ENCODE measurements at places on chromosomes 2 and 18.

DNA sequence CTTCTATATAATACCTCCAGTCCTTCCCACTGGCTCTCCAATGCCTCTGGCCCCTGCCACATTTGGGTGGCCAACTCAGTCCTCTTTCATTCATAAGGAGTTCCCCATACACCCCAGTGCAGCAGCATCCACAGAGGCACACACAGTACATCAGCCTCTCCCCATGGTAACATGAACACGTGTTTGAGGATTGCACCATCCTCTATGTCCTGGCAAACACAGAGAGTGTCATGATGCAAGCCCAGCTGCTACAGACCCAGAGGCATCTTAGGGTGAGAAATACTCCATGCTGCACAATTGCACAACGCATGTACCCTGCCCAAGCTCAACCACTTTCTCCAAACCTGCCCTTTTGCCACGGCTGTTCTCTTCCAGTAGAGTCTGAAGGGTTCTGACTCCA, 11.5 kb downstream of the IGFBP5 start:
- no peak for DNase-seq

- no peak for DNase-seq
Observed at GRCh38 chr18:62521593-62521992, 1.2 kb upstream of the ZCCHC2 start.

- no peak for DNase-seq
Observed at GRCh38 chr18:1015777-1016176, 111.1 kb downstream of the ADCYAP1 start.

GRCh38 chr18:51255693-51256092, 58.2 kb upstream of the MEX3C start:
- no peak for DNase-seq

DNA sequence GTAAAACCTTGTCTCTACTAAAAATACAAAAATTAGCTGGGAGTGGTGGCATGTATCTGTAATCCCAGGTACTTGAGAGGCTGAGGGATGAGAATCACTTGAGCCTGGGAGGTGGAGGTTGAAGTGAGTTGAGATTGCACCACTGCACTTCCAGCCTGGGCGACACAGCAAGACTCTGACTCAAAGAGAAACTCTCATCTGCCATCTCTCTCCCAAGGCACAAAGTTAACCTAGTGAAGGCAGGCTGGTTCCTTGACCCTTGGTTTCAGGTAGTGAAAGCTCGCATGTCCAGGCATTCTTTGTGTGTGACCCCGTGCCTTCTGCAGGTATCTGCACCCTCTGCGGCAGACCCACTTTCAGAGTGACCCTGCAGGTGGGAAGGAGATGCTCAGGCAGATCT, 100.0 kb downstream of the WDSUB1 start:
- no peak for DNase-seq

- DNase-seq: no peak
Observed at GRCh38 chr2:118505436-118505835, 342.0 kb downstream of the EN1 start.

- no peak for DNase-seq
Observed at GRCh38 chr2:216987252-216987821, 127.5 kb upstream of the TNP1 start.

- DNase-seq: no peak
Observed at GRCh38 chr2:224041554-224041953, 2.5 kb upstream of the SERPINE2 start.

- no peak for DNase-seq
Observed at GRCh38 chr2:102208774-102209173, 22.0 kb downstream of the IL1RL2 start.

GRCh38 chr18:52000435-52000834, 339.6 kb upstream of the DCC start:
- DNase-seq: no peak

DNA sequence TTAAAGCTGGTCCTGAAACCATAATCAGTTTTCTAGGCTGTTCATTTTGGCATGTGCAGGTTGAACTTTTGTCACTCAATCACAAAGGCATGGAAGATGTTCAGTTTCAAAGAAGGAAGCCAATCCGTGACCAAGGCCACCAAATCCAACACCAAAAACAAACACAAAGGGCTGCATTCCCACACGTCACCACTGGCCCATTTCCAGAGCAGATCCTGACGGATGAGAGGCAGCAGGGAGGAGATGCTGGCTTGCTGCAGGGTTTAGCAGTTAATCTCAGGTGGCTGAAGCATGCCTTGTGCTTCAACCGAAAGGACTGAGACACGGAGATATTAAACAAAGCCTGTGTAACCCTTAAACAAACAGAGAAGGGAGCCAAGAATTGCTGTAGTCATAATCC, 191.9 kb upstream of the CTAGE1 start:
- no peak for DNase-seq

GRCh38 chr2:191573216-191573615, 104.7 kb upstream of the NABP1 start:
- DNase-seq: no peak

DNA sequence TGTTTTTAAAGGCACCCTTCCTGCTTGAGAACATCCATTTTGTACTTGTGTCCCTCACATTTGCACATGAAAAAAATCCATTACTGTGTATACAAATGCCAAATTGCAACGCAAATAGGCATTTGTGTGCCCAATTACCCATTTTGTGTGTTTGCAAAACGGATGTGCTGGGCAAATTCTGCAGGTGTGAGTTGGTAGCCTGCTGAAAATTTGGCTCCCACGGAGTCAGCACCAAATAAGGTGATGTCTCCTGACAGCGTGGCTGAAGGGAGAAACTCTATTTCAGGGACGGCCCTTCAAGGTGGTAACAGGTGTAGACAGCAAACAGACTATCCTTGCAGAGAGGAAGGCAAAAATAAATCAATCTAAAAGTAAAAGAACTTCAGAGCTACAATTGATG, 661.1 kb downstream of the BCL11A start:
- DNase-seq: no peak

GRCh38 chr18:43819397-43819796, 542.1 kb upstream of the SYT4 start:
- DNase-seq: no peak

DNA sequence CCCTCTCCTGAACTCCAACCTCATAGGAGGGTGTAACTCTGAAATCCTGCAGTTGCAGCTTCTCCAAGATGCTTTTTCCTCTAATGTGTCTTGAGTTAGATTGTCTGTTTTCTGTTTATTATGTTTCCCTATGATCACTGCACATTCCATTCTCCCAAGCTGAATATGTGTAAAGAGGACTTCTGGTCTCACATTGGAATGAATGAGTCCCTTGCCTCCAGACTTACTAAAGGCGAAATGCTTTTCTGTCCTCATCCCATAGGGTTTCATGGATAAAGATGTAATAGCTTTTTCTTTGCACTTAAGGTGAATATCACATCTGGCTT, 35.5 kb upstream of the CYP27A1 start:
- DNase-seq: no peak

DNA sequence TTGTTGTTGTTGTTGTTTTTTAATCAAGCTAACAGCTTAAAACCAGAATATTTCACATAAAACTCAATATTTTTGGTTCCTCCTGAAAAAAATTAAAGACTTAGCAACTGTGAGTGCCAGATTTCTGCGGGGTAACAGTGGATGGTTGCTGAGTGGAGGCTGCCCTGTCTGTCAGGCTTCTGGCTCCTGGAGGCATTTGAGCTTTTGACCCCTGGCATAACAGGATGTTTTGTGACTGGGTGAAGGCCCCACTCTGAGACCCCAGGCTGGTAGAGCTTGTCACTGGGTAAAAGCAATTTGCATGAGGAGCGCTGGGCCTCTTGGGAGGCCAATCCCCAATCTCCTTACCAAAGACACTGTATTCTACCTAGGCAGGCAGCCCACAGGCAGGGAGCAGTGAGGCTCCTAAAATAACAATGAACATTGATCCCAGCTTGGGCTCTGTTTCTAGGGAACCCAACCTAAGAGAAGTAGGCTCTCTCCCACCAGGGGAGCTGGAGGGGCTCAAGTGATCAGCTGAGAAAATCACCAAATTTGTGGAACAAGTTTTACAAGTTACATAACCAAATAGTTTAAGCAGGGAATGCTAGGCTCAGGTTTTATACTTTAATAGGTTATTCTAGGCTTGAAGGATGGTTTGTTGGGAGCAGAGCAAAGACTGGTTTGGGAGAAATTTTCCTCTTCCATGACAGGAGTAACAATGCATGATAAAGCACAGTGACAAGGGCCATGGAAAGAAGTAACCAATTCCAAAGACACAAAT, 5.9 kb upstream of the SPRED2 start:
- DNase-seq: no peak

GRCh38 chr2:88074854-88075292, 7.2 kb downstream of the SMYD1 start:
- no peak for DNase-seq

GRCh38 chr2:174952607-174953006, 52.6 kb downstream of the CHN1 start:
- no peak for DNase-seq

- peak; percentile 71 for DNase-seq
Observed at GRCh38 chr2:72770879-72771461, 54.9 kb downstream of the EXOC6B start.

GRCh38 chr2:19767899-19768298, 133.9 kb downstream of the TTC32 start:
- DNase-seq: no peak

- DNase-seq: no peak
Observed at GRCh38 chr2:164739966-164740365, 101.7 kb downstream of the COBLL1 start.

DNA sequence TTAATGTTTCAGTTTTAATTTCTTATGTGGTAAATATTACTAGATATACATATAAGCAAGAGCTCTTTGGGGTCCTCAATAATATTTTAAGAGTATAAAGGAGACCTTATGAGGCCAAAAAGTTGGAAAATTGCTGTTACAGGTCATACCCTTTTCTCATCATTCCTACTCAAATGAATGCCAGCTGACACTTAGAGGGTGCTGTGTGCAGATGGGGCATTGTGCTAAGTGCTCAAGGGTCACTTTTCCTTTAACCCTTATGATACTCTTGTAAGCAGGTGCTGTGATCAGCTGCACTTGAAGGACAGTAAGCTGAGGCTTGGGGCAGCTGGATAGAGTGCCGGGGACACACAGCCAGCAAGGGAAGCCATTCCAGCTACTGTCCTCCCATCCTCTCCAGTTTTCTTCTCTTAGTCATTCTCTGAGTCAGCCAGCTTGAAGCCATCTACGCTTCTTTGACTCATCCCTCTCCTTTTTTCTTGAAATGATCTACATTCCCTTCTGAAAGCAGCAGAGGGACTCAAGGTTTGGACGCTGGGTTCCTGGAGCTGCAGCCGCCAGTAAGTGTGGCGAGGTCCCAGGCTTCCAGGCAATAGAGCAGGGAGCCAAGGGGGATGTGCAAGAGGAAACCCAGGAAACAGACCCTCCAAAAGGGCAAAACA, 42.0 kb upstream of the CREB1 start:
- no peak for DNase-seq

DNA sequence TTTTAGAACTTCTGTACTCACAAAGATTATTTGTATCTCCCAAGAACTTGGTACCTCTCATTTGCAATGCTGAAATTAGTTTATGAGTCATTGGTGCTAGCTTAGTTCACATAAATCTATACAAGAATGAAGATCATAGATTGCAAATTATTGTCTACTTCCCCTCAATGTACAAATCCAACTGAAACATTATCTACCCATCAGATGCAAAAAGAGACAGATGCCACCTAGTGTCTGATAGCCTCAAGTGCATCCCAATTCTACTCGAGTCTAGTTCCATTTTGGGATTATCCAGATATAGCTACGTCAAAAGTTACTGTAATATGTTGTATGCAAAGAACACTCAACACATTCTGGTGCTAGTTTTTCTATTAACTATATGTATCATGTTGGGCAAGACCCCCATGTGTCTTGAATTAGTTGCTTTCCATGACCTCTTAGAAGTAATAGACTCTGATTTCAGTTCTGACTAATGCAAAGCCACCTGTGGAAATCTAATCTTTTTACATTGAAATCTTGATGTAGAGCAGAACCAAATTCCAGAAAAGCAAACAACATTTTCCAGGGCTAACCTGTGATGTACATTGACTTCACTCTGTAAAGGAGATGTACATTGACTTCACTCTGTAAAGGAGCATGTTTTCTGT, 210.0 kb downstream of the RBM43 start:
- DNase-seq: no peak

DNA sequence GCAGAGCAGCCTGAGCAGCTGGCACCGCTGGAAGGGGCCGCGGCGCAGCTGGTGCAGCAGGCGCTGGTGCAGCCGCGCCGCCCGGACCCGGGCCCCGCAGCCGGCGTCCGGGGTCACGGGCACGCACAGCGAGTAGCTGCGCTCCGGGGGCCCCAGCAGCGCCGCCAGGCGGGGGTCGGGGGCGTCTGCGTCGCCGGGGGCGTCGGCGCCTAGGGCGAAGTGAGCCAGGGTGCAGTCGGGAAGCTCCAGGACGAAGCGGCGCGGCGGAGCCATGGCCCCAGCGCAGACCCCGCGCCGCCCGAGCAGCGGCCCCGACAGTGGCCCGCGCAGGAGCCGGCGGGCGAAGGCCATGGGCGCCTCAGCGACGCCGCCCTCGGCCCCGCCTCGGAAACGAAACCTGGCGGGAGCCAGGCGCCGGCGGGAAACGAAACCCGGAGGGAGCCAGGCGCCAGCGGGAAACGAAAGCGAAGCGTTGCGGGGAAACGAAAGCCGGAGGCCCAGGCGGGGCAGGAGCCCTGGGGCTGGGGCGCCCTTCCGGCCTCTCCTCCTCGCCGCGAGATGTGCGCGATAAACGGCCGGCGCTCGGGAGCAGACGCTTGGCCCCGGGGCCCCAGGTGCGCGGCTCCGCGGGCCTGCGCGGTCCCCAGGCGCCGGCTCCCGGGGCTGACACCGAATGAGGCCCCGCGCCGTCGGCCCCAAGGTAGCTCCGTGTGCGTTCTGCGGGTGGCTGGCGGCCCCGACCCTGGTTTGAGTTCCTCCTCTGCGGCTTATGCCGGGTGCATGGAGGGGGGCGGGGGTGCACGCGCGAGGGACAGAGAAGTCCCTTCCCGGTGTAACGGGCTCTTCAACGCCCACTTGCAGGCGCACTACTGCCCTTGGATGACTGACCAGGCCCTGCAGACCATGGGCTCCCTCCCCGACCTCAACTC, at the start of gene CMPK2:
Gene CMPK2 (minus strand): TSS at position 562 of the 929 bp plus-strand sequence. CDS start 211 bp downstream, at position 351.
- DNase-seq: peak; percentile 68

DNA sequence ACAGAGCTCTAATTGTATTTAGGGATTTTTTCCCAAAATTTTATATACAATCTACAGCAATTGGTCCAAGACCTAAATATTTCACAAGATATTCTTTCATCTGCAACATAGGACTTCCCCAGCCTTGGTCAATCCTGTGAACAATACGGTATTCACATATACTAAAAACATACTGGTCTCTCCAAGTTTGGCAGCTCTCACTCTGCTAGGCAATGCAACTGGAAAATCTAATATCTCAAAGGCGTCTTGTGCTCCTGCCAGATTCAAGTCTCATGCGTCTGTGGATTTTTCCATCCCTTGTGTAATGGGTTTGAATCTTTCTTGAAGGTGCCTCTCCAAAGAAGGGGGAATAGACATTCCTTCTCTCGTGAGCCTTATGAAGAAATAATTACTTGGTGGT, 27.4 kb upstream of the MBOAT2 start:
- no peak for DNase-seq

DNA sequence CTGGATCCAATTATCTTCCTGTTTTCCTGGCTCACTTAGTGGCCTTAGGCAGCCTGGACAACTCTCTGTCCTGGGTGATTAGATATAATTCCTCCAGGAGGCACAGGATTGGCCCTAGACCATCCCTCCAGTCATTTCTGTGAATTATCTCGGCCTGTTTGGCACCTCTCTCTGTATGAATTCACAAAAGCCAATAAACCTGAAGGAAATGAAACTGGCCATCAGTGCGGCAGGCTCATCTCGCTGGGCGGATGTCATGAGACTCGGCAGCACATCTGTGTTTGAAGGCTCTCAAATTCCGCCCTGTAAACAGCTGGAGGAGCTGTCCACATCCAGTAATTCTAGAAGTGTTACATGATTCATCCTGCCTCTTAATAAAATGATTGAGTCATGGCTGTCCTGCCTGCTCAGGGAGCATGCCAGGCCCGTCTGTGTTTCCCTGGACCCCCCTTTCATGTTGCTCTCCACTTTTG, 38.6 kb downstream of the ACOXL start:
- DNase-seq: no peak

Measured in naive thymus-derived CD8-positive, alpha-beta T cell (primary cell).